ENCODE measurements at places on chromosomes 2 and 18.

DNA sequence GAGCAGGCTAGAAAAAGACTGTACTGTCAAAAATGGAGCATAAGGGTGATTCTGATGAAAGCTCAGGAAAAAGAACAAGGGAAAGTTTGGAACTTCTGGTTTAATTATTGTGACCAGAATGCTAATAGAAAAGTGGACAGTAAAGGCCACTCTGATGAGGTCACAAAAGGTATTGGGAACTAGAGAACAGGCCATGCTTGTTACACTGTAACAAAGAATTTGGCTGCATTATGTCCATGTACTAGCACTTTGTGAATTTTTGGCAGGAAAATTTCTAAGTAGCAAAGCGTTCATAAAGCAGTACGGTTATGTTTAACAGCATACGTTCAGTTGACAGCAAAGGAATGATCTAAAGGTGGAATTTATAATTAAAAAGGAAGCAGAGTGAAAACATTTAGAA lies 418.6 kb downstream of the TRIB2 start:
- DNase-seq: no peak

DNA sequence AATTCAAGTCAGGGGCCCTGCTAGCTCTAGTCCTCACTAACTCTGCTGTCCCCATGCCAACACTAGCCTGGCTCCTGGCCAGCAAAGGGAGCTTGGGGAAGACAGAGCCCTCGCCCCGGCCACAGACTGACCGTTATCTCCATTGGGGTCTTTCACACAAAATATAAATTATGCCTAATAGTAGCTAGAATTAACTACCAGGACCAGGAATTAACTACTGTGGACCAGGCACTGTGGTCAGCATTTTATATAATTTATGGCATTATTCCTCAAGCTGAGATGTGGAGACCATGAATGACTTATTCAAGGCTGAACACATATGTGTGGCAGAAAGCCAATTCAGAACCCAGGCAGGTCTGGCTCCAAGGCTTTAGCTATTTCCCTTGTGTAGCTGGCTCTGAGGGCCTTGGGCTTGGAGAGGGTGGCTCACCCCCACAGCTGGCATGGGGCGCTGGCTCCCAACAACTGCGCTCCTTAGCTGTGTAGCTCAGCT lies 49.2 kb downstream of the CELF4 start:
- DNase-seq: no peak

GRCh38 chr2:98063291-98063854 lies 23.6 kb upstream of the VWA3B start:
- DNase-seq: no peak

GRCh38 chr2:157414050-157414449 lies 29.8 kb downstream of the CYTIP start:
- DNase-seq: no peak

GRCh38 chr2:99852956-99853355 lies 289.4 kb downstream of the AFF3 start:
- no peak for DNase-seq

- no peak for DNase-seq
These were observed 14.3 kb upstream of the CTLA4 start for GRCh38 chr2:203853271-203853670.

DNA sequence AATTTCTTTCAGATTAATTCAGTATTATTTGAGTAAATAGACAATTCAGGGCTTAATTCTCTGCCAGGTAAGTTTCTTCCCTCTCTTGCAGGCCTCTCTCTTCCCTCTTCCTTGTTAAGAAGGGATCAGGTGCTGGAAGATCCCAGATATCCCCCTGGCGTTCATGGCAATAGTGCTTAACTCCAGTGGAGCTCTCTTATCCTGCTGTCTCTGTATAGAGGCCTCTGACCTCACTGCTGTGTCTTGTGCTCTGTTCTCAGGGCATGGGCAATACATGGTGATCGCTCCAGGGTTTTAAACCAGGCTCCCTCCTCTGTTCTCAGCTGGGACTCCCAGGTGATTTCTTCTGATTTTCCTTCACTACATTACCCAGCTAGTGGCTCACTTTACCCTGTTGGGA lies 226.8 kb downstream of the MC4R start:
- DNase-seq: no peak

DNA sequence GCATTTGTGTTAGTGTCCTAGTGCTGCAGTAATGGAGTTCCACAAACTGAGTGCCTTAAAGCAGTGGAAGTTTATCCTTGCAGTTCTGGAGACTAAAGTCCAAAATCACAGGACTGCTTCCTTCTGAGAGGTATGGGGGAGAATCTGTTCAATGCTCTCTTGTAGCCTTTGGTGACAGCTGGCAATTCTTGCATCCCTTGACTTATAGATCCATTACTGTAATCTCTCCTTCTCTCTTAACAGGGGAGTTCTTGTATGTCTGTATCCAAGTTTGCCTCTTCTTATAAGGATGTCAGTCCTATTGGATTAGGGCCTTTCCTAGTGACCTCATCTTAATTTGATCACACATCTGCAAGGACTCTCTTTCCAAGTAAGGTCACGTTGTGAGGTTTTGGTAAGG lies 69.9 kb downstream of the XRCC5 start:
- no peak for DNase-seq

- no peak for DNase-seq
These were observed 11.7 kb upstream of the NABP1 start for GRCh38 chr2:191666226-191666625.

DNA sequence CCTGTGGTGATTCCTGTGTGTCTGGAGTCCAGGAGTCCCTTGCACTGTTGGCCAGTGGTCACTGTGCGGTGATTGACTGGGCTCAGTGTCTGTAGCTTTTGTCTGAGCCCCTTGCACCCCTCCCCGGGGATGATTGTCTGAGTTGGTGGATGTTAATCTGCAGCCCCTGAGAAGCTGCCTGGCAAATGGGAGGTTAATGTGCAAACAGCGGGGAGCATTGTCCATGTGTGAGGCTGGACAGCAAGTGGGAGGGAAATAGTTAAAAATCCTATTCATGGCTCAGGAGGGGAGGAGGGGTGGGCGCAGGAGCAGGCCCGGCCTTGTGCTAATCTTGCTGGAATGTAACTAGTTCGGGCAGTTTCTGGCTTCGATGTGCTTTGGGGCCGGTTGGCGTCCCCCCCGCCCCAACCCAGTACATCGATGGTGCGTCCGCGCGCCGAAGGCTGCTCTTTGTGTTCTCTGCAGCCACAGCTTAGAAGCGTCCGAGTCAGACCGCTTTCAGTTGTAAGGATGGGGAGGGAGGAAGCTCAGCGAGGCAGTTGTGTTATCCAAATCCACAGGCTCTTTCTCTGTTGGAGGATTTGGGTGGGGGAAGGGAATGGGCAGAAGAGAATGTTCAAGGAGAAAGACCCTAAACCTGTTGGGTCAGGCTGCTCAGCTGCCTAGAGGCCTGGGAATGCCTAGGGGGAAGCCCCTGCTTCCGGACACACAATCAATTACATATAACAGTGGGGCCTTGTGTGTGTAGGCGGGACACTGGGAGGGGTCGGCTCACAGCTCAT lies 71.8 kb downstream of the TGOLN2 start:
- peak; percentile 84 for DNase-seq

- peak; percentile 53 for DNase-seq
These were observed 8.2 kb downstream of the SLC35F6 start for GRCh38 chr2:26772064-26773001.

Data from left hindlimb (tissue), 1 donor.